NK-92 treated with Interleukin-12 subunit alpha and Interleukin-12 subunit beta, amount 100 ng/mL, for 24 hours (cell line): ENCODE measurements at places on chromosomes 1 and 21.

- no peak for DNase-seq
Measured at GRCh38 chr1:115196296-115196695, 107.0 kb upstream of the TSPAN2 start.

DNA sequence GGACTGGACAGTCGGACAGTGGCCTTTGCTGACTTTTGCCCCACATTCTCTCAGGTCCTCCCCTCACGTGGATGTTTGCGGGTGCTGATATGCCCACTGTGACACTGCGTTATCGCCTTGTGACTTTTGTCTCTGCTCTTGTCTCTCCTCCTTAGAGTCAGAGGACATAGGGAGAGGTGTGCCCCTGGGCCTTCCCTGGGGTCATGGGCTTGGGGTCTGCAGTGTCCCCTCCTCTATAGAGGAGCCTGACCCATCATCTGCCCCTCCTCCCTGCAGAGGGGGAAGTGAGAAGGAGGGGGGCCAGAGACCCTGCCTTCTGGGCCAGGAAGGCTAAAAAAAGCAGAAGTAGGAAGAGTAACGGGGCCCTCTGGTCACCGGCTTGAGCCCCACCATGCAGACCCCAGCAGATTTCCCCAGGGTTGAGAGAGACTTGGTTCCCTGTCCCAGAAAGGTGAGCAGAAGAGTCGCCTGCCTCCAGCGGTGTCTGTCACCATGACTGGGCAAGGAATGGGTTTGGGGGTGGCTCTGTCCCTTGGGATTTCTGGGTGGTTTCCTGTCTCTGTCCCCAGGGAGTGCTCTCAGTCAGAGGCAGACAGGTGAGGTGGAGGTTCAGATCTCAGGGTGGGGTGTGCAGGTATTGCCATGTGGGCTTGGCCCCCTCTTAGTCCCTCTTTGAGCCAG is 13.3 kb downstream of the RPS6KA1 start:
- no peak for DNase-seq

DNA sequence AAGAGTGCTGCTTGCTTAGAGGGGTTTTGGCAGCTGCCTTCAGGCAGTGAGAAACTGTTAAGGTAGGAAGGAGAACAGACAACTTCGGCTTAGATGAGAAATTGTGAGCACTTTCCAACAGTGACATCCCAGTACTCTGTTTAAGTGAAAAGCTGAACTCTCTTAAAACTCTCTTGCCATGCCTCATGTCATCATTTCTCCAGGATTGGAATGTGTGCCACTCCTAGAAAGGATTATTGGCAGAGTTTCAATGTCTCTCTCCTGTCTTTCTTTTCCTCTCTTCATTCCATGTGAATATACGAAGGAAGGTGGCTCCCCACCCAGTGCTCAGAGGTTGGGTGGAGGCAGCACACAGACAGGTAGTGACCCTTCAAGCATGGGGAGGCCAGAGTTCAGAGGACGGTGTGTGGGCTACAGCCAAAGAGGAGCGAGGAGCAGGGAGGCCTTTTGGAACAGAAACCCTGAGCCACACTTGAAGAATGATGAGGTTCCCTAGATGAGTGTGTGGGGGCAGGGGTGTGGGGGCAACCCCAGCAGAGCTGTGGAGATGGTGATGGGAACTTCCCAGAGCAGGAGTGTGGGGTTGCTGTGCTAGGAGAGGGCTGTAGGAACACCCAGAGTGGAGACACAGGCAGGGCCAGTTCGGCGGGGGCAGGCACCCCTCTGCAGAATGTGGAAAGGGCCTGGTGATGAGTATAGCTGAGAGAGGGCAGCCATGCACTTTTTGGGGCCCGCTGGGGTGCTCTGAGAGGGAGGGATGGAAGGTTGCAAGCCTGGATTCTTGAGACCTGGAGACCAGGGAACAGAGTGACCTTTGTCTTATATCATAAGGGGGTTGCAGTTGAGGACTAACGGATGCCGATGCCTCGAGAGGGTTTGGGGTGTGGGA is 58.8 kb downstream of the GALNT2 start:
- no peak for DNase-seq

GRCh38 chr1:78165816-78166215 is 120.0 kb downstream of the GIPC2 start:
- DNase-seq = no peak

- no peak for DNase-seq
Measured at GRCh38 chr1:26994020-26994786, 711 bp downstream of the TRNP1 start.

DNA sequence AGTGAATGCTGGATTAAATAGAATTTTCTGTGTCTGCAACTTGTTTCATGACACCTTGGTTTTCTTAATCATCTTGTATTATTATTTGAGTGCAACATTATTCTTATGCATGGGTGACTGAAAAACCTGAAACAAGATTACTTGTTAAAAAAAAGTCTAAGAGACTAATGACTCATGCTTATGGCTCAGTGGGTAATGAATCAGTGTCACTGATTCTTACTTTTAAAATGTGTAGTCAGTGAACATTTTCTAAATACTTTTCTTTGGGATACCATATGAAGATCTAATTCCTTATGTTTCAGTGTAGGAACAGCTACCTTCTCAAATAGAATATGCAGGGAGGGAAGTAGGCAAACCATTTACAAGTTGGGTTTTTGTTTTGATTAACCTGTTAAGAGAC is 65.5 kb downstream of the PRKAA2 start:
- no peak for DNase-seq

DNA sequence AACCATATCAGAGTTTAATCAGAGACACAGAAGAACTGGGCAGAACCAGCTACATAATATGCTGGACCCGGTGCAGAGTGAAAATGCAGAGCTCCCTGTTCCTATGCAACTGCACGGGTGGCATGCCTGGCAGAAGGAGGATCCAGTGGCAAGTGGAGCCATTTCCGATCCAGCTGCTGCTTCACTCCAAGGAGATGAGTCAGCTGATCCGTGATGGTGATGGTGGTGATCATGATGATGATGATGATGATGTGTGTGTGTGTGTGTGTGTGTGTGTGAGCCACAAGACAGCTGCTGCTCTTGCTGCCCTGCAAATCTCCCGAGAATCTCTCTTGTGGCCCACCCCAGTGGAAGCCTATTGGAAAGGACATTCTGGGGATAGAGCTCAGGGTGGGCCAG is 133.0 kb downstream of the URB2 start:
- DNase-seq = no peak

DNA sequence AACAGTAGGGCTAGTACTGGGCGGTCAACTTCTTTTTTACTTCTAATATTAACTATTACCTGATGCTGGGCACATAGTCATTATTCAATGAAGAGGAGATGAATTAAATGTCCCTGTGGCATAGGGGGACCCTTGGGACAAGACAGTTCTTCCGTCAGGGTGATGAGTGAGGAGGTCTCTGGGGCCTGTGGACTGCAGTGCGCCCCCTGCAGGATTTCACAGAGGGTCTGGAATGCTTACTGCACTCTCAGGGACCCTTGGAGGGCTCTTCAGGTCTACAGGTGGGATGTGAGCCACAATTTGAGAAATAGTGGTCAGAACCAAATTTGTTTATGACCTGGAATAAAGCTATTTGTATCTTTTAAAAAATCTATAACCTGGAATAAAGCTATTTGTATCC is 149.4 kb downstream of the FAM78B start:
- DNase-seq = no peak

GRCh38 chr1:119712342-119713038 is 756 bp downstream of the PHGDH start:
- DNase-seq = no peak

DNA sequence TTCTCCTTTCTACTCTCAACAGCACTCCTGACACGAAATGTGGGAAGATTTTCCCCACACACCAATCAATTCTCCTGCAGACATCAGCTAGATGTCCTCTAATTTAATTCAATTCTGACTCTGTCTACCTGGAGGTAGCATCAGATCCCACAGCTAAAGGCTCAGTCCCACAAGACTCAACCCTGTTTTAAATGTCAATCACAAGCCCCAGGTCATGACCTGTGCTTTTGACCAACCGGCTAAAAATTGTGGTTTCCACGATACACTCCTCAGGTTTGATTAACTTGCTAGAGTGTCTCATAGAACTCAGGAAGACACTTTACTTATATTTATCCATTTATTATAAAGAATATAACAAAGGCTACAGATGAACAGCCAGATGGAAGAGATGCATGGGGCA is 27.4 kb downstream of the IL23R start:
- no peak for DNase-seq

GRCh38 chr1:232553809-232554208 is 76.1 kb downstream of the SIPA1L2 start:
- DNase-seq = no peak

DNA sequence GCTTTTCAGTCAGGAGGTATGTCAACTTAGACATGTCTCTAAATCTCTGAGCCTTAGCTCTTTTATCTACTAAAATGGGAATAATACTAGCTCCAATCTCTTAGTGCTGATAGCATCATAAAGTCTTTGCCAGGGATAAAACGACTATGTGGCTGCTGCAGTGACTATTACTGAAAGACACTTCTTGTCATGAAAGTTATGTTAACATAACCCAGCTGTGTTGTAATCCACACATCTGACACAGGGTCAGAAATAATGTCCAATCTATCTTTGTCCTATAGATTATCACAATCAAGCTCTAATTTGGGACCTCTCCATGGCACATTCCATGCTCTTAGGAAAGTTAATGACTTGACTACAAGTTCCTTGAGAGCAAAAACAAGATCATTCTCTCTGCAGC is 62.8 kb downstream of the JAK1 start:
- DNase-seq = no peak

GRCh38 chr1:36055706-36056105 is 28.2 kb upstream of the TEKT2 start:
- no peak for DNase-seq

DNA sequence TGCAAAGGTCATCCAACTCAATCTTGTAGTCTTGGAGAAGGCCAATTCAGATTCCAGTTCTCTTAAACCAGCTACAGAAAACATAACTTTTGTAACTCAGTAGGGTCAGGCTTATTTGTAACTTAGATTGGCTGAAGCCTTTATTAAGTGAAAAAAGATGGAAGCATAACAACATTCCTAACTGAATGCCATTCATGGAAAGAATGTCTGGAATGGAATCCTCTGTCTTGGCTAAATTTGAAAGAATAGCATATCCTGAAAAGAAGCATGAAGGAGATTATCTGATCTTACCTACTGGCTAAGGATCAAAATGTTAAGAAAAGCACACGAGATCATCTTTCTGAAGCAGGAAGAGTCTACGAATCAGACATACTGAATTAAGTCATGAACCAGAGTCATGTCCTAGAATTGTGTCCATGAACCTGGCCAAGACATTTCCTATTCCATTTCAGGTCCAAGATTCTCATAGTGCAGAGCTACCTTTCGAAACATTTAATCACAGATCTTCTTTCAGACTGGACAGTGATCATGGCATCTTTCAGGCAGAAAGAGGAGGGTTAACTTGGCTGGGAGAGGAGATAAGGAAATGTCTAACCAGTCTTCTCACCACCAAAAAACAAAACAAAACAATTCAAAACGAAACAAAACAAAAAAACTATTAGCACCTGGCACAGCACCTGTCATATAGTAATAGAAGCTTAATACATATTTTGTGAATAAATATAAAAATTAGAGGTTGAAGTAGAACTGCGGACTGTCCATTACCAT is 75.6 kb downstream of the XCL2 start:
- DNase-seq = no peak

DNA sequence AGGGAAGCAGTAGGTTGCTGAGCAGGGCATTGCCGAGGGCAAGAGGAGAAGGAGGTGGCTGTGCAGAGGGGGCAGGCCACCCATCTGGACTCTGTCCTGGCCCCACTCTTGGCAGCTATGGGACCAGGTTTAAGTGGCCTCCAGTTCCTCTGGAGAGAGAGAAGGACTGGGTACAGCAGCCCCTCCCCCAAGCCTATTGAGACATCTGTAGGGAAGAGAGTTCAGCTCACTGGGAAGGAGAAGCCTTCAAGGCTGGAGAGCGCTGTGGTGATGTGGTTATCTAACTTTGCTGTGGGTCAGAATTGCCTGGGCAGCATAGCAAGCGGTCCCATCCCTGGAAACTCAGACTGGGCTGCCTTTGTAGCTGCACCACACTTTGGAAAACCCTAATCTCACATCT is 93.9 kb downstream of the KCNJ15 start:
- no peak for DNase-seq

GRCh38 chr1:163273766-163274441 is 47.9 kb upstream of the NUF2 start:
- no peak for DNase-seq

DNA sequence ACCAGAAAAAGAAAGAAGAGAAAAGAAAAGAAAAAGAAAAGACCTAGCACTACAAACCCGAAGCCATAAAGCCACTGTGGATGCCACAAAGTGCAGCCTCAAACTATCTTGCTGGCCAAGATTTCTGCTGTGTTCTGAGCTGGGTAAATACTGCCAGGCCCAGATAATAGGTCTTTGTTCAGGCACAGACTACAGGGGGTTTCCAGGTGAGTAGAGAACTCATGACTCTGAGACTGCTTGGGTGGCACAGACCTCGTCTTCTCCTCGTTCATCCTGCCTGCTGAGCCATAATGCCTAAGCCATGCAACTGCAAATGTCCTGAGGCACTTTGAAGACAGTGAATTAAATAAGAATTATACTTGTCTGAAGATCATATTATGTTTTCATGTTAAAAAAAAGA is 651.8 kb downstream of the LMO4 start:
- DNase-seq = no peak

- no peak for DNase-seq
Measured at GRCh38 chr1:192575499-192576189, at the start of gene RGS1. Gene RGS1 (plus strand): TSS chr1:192575773. CDS start chr1:192575793, 20 bp downstream.

GRCh38 chr1:236687273-236687672 is 974 bp downstream of the ACTN2 start:
- DNase-seq = no peak

DNA sequence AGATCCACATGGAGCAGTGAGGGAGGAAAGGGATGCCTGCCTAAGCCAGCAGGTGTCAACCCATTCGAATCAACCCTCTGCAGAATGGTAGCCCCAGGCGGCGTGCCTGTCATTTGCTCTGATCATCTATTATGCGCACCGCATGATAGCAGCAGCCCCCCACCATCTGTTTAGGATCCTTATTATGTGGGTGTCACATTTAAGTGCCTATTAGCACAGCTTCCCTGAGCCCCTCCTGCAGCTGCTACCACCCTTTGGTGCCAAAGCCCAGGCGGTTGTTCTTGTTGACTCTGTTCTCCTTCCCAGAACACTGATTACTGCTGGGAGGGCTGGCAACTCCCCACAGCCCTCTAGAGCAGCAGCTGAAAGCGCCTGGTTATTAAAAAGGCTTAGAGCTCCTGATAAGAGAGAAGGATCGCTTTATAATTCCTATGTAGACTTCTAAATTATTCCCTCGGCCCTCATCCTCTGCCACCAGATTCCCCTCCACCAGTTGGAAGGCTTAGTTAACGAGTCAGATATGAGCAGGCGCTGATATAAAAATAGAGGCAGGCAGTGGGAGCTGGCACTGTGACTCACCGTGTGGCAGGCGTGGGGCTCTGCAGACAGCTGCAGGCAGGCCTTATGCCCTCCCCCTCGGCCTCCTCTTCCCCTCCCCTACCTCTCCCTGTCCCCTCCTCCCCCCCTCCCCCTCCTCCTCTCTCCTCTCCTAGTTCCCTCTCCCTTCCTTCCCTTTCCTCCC is 23.0 kb downstream of the ACTA1 start:
- no peak for DNase-seq

- DNase-seq = no peak
Measured at GRCh38 chr1:30575066-30575465, 148.3 kb downstream of the MATN1 start.
